ENCODE measurements at places on chromosomes 3 and 15.

GRCh38 chr15:100931143-100931890 is 12.2 kb downstream of the LRRK1 start:
- no peak for DNase-seq

DNA sequence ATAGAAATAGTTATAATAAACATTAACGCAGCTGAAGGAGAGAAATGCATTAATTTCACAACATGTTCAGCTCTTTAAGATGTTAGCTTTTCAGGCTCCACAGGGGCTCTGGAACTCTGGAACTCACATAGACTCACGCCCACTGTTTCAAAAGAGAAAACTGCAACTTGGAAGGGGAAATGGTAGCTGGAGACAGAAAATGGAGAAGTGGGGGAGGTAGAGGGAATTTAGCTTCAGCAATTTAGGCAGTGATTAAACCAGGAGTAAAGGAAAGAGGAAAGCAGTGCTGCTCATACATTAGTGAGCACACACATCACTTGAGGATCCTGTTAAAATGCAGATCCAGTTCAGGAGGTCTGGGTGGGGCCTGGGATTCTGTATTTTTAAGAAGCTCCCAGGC is 274.8 kb upstream of the TRIM42 start:
- no peak for DNase-seq

DNA sequence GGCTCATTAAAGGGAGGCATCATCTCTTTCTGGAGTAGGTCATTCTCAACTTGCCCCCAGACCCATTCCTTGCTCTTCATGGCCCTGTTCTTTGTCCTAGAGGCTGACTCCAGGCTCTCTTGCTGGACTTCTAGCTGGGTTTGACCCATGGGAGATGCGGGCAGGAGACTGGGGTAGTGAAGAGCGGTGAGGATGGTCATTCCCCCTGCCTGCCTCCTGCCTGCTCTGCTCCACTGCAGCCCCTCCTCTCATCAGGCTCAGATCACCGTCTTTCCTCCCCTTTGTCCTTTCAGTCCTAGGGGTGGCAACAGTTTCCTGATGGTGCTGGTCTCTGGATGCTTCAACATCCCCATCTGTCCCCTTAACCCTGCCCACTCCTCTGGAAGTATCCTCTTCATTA is 170.9 kb downstream of the ABHD5 start:
- DNase-seq = no peak

DNA sequence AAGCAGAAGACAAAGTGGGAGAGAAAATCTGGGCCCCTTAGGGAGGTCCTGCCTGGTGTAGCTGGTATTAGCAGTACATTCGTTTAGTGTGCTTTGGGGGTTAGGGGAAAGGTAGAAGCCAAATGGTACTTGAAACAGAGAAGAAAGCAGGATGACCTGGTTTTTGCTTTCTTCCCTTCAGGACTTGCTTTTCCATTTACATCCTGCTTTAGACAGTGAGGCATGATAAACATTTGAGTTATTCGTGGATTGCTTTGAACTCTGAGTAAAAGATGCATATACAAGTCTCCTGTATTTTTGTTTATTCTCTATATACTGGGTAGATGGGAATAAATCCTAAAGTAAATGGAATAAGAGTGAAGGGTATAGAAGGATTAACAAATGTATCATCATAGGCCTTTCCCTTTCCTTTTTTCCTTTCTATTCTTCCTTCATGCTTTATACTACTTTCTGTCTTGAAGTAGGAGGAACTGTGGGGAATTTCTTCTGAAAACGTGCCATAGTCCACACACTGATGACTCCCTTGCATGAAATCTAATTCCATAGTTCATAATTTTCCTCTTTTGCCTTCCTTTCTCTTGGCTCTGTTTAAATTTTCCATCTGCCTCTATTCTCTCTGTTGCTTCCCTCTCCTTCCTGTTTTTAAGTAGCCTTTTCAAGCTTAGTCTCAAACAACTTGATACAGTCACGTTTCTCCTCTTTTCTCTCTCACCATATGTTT is 139.5 kb upstream of the RBMS3 start:
- no peak for DNase-seq

- no peak for DNase-seq
Observed at GRCh38 chr3:69115731-69116130, 6.7 kb downstream of the LMOD3 start.

Measured in NCI-H2081 (cell line).